ENCODE measurements at places on chromosomes 12 and 14.

GRCh38 chr14:104898195-104898558 is 26.5 kb upstream of the PLD4 start:
- DNase-seq, result no peak

DNA sequence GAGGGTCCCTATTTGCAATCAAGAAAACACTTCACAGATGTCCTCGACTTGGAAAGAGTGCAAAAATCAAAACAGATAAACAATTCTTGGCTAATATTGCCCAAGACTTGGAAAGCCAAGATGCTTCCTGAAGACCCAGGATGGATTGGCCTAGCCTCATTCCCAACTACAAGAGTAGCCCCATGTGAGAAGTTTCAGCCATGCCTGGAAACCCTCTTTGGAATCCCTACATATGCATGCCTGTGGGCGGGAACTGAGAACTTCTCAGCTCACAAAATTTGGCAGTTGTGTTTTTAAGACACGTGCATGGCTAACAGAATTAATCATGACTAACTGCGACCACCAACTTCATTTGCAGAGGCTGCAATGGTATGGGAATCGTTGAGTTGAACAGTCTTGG is 283.2 kb upstream of the TBX3 start:
- DNase-seq, result no peak

- no peak for DNase-seq
Measured at GRCh38 chr12:93199831-93200236, 177.9 kb upstream of the NUDT4 start.

DNA sequence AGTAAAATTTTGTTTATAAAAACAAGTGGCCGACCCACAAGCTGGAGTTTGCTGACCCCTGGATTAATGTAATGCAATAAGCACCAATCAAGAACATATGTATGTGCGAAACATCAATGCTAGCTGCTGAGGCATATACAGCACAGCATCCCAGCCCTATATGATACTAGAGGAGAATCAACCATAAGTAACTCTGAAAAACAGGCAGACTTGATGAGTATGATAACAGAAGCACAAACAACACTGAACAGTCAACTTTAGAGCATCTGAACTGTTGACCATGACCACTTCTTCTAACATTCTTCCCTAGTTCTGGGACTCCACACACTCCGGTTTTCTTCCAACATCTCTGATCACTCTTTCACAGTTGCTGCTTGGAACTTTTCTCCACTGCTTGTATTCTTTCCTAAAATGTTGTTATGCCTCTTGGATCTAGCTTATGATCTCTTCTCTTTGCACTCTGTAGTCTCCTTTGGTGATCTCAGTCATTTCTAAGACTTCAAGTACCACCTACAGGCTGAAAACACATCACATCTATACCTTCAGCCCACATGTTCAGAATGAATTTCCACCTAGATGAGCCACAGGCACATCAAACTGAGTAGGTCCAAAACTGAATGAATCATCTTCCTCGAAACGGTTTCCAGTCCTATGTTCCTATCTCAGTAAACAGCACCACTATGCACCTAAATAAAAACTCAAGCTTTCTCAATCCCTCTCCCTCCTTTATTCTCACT is 57.2 kb downstream of the STXBP6 start:
- no peak for DNase-seq

GRCh38 chr12:77218278-77218677 is 152.9 kb upstream of the E2F7 start:
- DNase-seq, result no peak

- no peak for DNase-seq
Measured at GRCh38 chr14:20711685-20712084, 23.1 kb downstream of the ANG start.

GRCh38 chr12:39105111-39105510 is 199.7 kb upstream of the CPNE8 start:
- DNase-seq, result no peak

- DNase-seq, result no peak
Measured at GRCh38 chr12:14156606-14157005, 175.2 kb upstream of the GRIN2B start.

DNA sequence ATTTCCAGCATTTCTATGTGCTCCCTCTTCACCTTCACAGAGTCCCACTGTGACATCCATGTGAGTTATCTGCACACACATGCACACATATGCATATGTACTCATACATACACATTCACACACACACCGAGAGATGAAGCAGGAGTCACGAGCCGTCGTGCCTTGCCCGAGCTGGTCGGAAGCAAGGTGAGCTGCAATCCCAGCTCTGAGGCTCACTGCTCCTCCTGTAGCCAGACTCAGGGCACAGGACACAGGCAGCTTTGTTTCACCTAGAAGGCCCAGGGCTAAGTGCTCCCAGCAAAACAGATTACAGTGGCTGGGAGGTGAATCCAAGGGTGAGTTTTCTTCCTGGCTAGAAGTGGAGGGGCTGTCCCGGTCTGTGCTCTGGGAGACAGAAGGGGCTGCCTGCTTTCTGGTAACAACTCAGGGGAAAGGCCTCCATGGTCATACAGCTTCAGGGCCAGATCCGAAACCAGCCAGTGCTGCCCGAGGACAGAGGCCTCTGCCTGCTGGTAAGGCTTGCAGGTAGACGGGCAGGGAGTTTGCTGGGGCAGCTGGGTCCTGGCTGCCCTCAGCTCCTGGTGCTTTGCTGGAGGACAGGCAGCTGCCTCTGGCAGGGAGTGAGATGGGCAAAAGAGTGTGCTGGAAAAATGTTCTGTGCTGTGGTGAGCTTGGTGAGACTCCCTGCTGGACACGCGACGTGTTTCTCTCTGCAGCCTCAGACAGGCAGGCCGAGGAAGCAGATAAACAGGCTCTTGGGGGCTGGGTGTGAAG is 123.7 kb downstream of the CRACR2A start:
- no peak for DNase-seq

GRCh38 chr12:42426746-42427145 is 100.8 kb downstream of the PPHLN1 start:
- DNase-seq, result no peak

DNA sequence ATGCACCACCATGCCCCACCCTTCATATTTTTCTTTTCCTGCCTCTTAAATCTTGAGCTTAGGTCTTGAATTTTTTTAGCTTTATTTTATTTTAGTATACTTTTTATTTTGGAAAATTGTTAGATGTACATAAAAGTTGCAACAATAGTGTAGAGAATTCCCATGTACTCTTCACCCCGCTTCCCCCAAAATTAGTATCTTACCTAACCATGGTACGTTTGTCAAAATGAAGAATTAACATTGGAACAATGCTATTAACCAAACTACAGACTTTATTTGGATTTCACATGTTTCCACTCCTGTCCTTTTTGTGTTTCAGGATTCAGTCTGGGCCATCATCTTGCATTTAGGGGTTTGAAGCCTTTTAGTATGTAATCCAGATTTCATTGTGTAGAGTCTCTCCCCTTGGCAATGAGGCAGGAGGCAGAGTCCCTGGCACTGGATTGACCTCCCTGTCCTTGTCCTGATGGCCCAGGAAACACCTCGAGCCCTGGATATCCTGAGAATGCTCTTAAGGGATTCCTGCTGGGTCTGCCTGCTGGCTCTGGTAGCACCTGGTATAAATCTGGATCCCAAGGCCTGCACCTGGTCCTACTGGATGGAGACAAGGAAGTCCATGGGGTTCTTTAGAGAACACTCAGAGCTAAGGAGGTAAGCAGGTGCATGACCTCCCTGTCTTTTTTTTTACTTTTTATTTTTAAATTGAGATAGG is 19.9 kb upstream of the CTDSP2 start:
- DNase-seq, result peak; percentile 53

DNA sequence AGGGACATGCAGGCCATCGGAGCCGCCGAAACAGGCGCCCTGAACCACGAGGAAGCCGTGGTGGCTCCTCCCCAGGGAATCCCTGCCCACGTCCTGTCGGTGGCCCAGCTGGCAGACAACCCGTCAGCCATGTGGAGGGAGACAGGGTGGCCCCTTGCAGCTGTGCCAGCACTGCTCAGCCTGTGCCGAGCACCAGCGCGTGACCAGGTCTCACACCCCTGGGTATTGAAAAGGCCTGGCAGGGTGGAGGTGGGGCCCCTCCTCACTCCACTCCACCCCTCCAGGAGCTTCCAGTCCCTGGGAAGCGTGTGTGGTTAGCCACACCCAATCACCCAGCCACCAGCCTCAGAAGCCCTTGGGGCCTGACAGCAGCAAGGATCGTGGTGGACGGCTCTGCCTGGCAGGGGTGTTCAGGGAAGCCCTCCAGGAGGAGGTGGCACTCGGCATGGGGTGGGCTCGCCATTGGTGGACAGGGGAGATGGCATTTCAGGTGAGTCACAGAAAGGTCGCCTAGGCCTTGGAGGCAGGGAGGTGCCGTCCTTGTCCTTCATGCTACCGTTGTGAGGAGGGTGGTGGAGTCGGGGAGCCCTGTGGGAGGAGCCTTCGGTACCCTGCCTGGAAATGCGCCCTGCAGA is 12.3 kb upstream of the DLK1 start:
- no peak for DNase-seq

DNA sequence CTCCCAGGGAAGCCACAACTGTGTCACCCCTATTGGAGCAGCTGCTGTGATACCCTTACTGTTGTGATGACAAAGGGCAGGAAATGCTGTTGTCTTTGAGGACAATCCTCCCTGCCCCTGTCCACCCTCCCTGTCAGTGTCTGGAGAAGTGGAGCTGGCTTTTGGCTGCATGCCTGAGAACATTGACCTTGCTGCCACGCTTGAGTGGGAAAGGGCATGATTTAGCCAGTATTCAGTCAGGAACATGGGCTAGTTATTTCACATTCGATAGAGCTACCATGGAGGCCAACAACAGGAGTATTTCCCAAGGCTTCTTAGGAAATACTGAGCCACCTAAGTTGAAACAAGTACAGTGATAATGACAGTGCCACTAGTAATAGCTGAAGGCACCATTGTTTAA is 59.4 kb downstream of the MYRFL start:
- DNase-seq, result peak; percentile 35

- peak; percentile 5 for DNase-seq
Measured at GRCh38 chr12:110640275-110641025, 26.5 kb downstream of the TCTN1 start.

- DNase-seq, result no peak
Measured at GRCh38 chr12:105229371-105229770, 6.6 kb downstream of the APPL2 start.

DNA sequence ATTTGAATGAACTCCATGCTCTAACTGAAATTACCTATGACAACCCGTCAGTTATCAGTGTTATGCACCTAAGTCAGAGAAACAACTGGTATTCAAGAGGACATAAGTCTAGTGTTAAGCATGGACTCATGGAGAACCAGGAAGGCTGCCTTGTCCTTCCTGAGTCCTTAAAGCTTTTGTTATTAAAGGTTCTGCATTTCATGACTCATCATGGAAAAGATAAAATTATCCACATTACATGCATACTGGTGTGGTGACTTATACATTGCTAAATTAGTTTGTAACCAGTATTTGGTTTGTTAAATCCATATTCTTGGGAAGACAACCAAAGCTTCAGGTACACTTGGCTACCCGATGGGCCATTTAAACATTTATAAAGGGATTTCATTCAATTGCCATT is 6.5 kb upstream of the OR4E1 start:
- no peak for DNase-seq

- DNase-seq, result no peak
Measured at GRCh38 chr12:69151254-69151764, 88.1 kb upstream of the CPSF6 start.

Measured in cerebellar cortex (tissue), 1 donor.